HT1080 (cell line): ENCODE measurements at places on chromosomes 2 and 18. TPM values are rescaled to one million over a fixed set of nuclear protein-coding genes. Genes with fewer than 3 reads are reported as not detected.

Gene IL36G
- total RNA-seq, result not detected in 2 replicates

DNA sequence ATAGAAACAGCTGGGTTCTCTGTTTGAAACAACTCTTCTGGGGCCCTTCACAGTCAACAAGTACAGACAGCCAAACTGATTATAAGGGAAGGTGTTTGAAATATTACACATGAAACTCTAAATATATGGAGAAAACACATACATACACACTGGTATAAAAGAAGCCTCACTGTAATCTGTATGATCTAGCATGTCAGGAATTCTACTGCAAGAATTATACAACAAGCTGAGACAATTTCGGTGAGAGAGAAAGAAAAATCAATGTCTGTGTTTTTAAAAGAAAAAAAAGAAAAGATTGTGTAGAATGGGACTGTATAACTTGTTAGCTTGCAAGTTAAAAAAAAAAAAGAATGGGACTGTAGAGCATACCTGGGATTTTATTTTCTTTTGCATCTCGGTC is 26.3 kb downstream of the IRS1 start:
- no peak for DNase-seq

DNA sequence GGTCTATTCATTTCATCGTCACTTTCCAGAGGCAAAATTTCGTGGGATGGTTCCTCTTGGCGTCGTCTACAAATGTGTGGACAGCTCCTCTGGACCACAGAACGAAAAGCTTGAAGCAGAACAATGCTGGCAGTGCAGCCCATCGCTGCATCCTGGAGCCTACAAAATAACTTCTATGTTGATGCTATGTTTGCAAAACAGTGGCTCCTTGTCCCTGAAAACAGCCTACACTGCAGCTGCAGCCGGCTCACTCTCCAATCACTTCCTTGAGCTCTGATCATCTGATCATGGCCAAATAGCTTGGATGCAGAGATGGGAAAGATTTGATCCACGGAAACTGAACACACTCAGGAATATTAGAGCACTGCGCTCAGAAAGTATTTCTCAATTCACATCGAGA is 60.0 kb downstream of the DOCK10 start:
- DNase-seq, result no peak

DNA sequence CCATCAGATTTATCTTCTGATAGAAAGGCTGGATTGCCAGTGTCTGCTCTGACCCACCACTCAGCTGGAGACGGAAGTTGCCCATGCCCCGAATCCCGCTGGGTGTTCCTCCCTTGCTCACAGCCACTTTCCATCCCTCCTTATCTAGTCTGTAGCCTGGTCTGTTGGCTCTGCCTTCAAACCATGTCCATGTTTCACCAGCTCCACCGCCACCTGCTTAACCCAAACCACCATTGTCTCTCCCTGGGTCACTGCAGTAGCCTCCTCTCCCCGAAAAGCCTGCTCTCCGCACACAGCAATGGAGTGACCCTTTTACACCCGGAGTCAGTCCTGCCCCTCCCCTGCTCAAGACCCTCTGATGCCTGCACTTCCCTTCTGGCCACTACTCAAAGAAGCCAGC is 60.4 kb downstream of the GLI2 start:
- DNase-seq, result no peak

Gene RIT2
- total RNA-seq, result not detected in 2 replicates

GRCh38 chr2:16066261-16067036 is 126.1 kb downstream of the MYCN start:
- DNase-seq, result no peak

- DNase-seq, result no peak
Observed at GRCh38 chr2:235350234-235350633, 143.6 kb upstream of the AGAP1 start.
